ENCODE measurements at places on chromosomes 5 and 9.

DNA sequence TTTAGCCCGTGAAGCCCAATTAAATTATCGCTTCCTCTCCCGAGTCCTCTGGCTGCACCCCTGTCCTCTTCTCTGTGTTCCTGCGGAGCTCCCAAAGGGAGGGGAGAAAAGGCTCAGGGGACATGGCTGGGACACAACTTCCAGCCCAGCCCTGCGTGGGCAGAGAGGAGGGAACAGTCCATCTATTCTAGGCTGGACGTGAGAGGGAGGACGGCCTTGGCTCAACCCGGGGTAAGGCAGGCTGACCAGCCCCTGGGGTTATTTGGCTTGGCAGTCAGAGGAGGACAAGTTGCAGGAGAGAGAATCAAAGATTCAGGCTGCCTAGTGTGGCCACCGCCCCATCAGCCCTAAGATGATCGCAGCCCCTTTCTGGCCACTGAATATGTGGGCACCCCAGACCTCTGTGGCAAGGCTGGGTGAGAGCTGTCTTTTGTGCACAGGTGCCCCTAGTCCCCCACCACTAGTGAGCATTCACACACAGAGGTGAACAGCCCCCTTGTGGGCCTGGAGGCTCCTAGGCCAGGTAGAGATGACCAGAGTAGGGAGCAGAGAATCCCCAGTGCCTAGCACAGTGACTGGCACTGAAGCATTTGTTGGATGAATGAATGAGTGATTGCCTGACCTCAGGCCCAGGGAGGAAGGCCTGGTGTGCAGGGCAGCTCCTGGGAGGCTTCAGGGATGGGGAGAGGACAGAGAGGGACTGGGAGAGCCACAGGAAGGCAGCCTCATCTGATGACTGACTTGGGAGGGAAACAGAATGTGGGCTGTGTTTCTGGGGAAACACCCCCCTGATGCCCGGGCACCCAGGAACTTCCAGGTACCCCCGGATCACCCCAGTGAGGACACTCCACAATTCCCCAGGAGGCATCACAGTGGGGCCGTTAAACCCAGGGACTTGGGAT, 133.9 kb downstream of the C9orf50 start:
- no peak for DNase-seq

DNA sequence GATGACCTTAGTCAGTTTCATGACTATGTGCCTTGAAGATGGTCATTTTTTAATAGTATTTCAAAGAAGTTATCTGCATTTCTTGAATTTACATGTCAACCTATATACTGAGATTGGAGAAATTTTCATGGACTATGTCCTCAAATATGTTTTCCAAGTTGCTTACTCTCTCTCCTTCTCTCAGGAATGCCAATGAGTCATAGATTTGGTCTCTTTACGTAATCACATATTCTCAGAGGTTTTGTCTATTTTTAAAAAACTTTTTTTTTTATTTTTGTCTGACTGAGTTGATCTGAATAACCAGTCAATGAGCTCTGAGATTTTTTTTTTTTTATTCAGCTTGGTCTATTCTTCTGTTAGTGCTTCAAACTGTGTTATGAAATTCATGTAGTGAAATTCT, 374.7 kb upstream of the GRIN3A start:
- peak; percentile 32 for DNase-seq

- peak; percentile 54 for DNase-seq
Observed at GRCh38 chr9:5630081-5630507, 1.2 kb downstream of the RIC1 start.

DNA sequence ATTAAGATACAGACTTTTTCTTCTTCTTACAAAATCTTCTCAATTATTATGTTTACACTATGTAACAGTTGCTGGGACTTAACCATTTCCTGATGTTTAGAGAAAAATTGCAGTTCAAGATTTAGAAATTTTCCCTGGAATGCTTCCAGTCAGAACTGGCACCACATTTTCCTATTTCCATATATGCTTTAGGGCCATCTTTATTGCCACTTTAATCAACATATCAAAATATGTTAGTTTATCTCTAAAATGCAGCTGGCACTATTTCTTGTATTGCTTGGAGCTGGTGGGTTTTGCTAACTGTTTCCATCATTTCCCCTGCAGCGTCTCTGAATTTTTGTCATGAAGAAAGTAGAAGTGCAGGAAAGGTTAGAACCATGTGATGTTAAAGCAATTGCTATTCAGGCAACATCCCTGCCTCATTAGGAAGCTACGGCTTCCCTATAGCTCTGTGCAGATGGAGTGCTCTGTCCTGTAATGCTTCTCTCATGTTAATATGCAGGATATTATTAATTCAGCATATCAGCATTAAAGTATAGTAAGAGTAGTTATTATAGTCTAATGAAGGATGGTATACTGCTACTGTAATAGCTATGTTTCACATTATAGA, 269.1 kb downstream of the MTRR start:
- DNase-seq: no peak

- no peak for DNase-seq
Observed at GRCh38 chr5:154836225-154836624, 14.2 kb downstream of the FAXDC2 start.

DNA sequence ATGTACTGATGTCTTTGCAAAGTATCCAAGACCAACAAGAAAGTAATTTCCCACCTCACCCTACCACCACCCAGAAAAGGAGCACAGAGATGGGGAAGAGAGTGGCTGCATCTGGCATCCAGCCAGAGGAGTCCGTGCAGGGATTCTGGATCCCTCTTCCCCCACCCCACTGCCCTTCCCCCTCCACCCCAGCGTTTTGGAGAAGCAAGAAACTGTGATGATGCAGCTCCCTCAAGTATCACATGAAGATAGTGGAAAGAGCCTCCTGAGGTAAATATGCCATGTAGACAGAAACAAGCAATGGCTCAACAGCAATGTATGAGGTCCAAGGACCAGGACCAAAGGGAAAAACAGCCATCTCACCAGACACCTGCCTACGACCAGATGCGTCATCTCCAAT, 153.8 kb downstream of the DEPDC1B start:
- no peak for DNase-seq

DNA sequence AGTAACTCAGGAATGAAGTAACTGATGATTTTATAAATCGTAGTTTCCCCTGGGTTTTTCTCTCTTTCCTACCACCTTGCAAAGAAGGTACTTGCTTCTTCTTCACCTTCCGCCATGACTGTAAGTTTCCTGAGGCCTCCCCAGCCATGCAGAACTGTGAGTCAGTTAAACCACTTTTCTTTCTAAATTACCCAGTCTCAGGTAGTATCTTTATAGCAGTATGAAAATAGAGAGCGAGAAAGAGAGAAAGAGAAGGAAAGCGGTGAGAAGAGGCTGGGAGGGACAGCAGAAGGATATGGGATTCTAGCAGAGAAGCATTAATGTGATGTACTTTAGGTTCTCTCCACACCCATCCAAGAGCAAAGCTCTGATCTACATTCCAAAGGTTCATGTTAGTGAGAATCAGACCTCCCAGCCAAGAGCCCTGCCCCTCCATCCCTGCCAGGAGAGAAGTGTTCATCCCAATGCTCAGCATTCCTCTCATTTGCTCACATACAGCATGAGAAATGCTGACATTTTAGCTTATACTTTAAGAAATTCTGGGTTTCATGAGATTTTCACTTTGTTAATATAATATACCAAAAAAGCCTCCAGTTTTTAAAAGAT, 185.0 kb upstream of the PTGER4 start:
- no peak for DNase-seq

GRCh38 chr9:115229496-115229895, 111.5 kb upstream of the TNC start:
- peak; percentile 56 for DNase-seq

- peak; percentile 80 for DNase-seq
Observed at GRCh38 chr9:116124472-116125040, 29.0 kb upstream of the PAPPA start.

GRCh38 chr9:14341437-14342122, 27.6 kb upstream of the NFIB start:
- no peak for DNase-seq

DNA sequence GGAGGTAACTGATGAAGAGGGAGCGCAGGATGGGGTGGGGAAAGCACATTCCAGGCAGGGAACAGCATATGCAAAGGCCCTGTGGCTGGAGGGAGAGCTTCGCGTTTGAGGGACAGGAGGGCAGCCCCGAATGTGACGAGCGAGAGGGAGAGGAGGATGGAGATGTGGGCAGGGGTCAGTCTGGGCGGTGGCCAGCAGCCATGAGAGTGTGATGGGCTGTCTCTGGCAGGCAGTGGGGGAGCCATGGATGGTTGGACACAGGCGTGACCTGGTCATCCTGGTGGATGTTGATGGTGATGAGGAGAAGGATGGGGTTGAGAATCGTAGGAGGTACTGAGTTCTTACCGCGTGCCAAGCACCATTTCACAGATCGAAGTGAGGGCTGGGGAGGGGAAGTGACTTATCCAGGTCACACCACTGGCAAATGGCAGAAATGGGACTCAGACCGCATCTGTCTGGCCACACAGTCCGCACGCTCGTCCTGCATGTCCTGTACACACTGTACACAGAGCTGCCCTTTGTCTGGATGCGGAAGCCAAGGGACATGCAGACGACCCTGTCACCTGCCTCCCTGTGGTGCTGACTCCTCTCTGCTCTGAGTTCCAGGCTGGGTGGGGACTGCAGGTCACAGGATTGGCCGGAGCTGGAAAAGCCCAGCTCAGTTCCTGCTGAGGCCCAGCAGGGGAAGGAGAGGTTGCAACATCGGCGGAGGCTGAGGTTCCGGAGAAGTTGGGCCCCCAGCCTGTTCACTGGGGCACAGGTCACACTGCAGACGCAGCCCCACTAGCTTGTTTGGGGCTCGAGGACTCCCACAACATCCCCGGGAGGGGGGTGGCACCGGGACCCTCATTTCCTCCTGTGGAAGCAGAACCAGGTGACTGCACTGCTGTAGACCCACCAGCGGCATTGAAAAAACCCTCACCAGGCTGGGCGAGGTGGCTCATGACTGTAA, 165.6 kb upstream of the IER5L start:
- no peak for DNase-seq

- DNase-seq: no peak
Observed at GRCh38 chr9:126614088-126614454, 343 bp downstream of the LMX1B start.

GRCh38 chr9:132547052-132547431, 35.4 kb upstream of the BARHL1 start:
- DNase-seq: no peak

DNA sequence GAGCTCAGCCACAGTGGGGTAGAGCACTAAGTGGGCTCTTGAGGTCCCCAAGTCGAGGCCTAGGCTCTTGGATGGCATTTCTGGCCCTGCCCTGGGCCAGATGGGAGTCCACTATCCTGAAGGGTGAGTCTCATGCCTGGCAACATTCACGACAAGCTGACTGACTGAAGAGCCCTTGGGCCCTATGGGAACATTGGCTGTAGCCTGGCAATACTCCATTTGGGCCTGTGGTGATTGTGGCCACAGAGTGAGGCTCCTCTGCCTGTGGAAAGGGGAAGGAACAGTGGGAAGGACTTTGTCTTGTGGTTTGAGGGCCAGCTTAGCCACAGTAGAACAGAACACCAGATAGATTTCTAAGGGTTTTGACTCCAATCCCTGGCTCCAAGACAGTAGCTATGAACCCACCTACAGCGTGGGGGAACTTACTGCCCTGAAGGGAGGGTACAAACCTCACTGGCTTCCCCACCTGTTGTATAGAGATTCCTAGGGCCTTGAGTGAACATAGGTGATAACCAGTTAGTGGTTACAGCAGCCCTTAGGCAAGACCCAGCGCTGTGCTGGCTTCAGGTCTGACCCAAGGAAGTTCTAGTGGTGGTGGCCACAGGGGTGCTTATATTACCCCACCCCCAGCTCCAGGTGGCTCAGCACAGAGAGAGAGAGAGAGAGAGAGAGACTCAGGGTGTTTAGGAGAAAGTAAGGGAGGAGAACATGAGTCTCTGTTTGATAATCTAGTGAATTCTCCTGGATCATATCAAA, 72.4 kb downstream of the KIAA0825 start:
- no peak for DNase-seq

- peak; percentile 5 for DNase-seq
Observed at GRCh38 chr5:64746446-64746845, 22.0 kb downstream of the SREK1IP1 start.

GRCh38 chr9:93010056-93010455, 48.4 kb upstream of the SUSD3 start:
- no peak for DNase-seq

DNA sequence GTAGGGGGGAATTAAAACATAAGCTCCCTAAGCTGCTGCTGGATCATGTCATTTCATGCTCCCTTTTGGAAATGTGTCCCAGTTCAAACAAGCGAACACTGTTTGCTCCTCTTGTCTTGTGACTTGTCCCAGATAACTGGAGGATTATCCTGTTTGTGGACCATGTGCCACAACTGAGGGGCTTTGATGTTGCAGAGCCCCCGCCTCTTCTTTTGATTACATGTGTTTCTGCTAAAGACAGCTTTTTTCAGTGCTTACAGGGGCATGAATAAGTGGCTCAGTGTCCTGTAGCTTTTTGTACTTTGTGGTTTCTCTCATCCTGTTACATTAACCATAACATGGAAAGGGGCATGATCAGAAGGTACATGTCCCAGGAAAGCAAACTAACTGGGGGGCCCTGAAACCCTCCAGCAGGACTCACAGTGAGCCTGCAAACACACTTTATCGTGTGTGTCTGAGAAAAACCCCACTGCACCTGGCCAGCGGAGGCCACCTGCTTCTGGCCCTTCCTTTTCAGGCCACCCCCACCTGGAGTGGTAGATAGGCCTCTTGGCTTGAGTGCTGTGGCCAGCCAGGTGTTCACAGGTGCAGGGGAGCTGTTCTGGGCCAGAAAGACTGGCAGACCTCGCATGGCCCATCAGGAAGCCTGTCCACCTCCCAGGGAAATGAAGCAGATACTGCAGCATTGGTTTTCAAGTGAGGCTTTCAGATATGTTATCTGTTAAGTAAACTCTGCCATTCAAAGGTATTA, 285.6 kb downstream of the FANCC start:
- DNase-seq: no peak

DNA sequence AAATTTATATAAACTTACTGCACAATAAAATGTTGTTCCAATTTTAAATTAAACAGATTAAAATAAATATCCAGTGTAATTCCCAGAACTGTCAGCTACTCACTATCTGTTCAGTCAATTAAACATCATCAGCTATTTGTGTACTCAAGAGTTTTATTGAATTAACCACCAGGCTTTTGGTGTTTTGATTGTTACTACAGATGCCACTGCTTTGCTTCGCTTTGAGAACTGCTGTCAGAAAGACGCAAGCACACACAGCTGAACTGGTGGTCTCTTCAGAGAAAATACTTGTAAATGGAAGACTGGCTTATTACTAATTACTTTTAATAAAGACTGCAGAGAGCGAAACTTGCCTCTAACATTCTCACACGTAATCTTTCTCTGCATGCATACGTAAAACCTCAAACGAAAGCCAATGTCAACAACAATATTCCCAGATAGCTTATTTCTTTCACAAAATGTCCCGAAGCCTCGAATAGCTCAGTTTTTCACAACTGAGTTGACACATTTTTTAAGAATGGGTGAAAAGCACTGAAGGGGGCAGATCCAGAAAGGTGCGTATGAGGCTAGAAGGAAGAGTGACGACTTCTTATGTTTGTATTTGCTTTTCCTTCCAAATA, 259.6 kb upstream of the RPS23 start:
- DNase-seq: no peak

GRCh38 chr5:44697025-44697424, 111.7 kb upstream of the MRPS30 start:
- DNase-seq: no peak
